NCI-H1048 (cell line): ENCODE measurements at places on chromosomes 3 and 15.

DNA sequence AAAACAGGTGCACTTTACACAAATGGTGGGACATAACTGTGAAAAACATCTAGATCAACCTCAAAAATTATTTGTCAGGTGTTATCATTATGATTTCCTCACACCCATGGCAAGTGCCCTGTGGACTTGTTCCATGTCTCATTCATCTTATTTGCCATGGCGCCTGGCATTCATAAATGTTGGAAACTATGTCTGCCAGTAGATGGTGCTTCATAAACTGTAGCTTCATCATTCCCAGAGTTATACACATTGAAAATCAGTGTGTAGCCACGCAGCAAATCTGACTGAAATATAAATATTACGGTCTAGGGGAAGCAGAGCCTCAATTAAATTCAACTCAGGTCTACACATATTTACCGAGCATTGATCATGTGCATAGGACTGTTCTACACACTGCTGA is 90.7 kb downstream of the IMPG2 start:
- DNase-seq = no peak

DNA sequence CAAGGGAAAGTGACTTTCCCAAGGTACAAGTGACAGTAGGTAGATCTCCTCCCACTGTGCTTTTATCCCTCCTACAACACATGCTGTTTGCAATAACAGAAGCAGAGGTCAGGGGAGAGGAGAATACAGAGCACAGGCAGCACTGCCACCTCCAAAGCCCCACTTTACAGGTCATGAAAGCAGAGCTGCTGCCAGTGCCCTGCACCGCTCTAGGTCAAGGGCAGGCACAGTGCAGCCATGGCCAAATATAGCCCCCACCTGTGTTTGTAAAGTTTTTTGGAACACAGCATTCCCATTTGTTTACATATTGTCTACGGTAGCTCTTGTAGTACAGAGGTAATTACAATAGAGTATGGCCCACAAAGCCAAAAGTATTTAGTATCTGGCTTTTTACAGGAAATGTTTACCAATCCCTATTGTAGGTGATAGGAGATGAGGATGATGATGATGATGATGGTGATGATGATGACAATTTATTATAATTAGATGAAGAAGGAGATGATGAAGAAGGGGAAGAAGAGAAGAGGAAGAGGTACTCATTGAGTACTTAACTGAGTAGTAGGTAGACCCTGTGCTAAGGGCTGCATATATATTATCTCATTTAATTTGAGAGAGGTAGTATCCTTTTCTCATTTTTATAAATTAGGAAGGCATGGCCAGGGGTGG is 20.4 kb downstream of the HDC start:
- no peak for DNase-seq

DNA sequence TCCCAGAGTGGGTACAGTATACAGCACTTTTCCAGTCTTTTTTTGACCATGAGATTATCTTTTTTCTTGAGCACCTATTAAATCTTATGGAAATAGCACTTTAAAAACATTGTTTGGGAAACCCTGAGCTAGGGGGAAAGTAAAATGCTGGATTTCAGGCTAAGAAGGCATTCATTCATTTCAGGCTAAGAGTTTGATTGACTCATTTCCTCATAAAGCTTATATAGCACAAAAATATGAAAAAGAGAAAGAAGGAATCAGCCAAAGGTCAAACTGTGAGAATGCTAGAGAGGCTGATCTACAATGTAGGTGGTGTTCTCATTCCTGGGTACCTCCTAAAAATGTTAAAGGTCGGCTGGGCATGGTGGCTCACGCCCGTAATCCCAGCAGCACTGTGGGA is 10.5 kb downstream of the TTC23 start:
- DNase-seq = no peak

DNA sequence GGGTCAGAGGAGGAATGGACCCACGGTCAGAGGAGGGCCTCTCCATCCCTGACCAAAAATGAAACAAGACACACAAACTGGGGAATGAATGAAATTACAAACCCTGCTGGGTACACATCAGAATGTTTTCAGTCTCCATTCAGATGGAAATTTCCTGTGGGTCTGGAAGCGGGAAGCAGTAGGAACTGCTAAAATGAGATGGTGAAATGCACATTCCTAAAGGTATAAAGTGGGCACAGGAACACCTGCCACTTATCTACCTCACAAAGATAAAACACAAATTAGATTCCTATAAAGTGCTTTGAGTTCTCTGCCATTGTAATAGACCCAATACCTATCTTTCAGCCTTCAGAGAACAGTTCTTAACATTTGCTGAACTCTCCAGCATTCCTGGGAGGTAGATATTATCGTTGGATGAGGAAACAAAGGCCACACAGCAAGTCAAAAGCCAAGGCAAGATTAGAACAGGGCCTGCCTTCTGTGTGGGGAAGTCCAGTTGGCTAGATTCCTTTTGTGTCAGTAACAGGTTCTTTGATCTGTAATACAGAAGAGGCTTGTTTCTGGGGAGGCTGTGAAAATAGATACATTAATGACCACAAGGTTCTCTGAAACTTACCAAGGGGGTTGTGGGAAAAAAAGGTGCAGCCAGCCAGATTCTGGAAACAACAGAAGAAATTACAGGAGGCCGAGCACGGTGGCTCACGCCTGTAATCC is 98.4 kb downstream of the IGF2BP2 start:
- DNase-seq = no peak

DNA sequence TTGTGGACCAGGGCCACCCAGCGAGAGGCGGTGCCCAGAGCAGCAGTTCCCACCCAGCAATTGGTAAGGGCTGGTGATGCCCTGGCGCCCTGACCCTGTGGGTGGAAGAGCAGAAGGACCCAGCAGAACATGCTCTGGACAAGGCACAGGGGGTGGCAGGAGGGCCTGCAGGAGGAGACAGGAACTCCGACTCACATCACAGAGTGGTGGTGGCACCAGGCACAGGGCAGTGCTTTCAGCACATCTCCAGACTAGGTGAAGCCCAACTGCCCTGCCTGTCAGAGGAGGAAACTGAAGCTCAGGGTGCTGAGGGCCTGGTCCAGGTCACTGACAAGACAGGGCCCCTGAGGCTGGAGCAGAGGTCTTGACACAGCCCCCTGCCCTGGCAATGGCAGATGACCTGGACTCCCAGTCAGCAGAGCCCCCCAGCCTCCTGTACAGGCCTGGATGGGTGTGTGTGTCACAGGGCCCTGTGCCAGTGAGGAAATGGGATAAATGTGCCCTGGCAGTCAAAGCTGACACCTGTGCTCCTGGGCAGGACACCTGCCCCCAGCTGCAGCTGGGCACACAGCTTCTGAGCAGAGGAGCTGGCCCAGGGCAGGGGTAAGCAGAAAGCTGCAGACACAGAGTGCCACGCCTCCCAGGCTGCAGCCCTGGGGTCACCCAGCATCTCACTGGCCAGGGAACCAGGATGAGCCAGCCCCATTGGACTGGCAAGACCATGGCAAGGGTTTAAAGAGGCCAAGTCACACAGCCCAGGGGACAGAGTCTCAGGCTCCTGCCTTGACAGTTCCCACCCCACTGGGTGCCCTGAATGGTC is 11.4 kb downstream of the KLF15 start:
- DNase-seq = no peak

DNA sequence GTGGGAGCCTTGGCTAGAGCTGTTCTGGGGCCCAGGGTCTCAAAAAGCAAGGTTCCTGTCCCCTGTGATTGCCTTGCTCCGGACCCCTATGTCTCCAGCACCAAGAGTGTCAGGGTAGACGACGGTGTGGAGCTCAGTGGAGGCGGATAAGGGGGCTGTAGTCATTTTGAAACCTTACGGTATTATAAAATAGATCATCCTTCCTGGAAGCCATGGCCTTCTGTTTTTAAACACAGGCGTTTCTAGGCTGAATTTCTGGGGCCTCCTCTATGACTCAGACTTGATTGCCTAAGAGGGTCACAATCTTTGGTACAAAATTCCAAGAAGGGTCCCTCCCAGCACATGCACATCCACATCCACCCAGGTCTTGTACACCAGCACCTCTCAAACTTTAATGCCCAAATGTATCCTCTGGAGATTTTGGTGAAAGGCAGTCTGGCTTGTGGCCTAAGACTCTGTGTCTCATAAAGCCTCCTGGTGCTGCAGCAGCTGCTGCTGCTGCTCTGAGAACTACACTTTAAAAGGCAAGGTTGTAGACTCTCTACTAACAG is 70.5 kb upstream of the XCR1 start:
- no peak for DNase-seq

DNA sequence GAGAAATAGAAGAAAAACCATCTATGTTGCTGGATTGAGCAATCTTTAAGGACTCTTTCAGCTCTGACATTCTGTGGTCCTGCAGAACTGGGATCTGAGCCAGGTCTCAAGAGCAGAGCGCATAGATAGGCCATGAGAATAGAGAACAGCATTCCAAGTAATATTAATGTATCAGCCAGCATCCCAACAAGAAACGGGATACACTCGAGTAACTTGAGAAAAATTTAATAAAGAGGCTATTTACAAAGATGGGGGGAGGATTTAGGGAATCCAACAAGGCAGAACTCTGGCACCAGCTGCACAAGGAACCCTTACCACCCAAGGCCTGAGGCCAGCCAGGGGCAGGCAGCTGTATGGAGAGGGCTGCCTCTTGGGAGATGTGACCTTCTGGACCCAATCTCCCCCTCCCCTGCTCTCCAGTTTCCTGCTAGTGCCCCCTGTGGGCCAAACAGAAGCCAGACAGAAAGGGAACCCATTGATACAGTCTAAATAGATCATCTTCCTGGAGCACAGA is 8.2 kb downstream of the TMOD2 start:
- DNase-seq = no peak

GRCh38 chr3:123397050-123397590 is 51.8 kb downstream of the ADCY5 start:
- DNase-seq = no peak

DNA sequence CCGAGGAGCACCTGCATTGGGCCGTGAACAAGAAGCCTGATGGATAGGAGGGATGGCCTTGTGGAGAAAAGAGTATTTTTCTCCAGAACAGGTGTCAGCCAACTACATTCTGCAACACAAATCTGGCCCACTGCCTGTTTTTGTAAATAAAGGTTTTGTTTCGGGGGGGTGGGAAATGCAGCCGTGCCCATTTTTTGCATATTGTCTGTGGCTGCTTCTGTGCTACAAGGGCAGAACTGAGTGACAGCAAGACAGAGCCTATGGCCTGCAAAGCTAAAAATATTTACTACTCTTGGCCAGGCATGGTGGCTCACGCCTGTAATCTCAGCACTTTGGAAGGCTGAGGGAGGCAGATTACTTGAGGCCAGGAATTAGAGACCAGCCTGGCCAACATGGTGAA is 95.9 kb upstream of the AKAP13 start:
- no peak for DNase-seq

GRCh38 chr15:61702224-61703020 is 357.8 kb downstream of the VPS13C start:
- no peak for DNase-seq

DNA sequence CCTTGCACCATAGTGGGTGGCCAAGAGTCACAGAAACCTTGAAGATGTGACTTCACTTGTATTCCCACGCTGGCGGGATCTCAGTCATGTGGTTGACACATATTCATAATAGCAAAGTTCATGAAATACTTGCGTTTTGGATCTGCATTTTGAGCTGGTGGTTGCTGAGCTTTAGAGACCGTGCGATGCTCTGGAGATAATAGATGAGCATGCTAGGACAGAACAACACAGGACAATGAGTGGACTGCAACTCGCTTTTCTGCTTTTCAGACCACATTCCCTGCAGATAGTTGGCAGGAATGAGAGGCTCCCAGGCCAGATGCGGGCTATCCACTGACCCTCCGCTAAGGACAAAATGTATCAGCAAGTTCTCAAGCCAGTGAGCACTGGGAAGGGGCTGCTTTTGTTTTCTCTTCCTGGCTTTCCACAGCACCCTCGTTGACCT is 13.8 kb upstream of the STARD5 start:
- DNase-seq = no peak
